NCI-H187 (cell line): ENCODE measurements at places on chromosomes 2 and 18.

DNA sequence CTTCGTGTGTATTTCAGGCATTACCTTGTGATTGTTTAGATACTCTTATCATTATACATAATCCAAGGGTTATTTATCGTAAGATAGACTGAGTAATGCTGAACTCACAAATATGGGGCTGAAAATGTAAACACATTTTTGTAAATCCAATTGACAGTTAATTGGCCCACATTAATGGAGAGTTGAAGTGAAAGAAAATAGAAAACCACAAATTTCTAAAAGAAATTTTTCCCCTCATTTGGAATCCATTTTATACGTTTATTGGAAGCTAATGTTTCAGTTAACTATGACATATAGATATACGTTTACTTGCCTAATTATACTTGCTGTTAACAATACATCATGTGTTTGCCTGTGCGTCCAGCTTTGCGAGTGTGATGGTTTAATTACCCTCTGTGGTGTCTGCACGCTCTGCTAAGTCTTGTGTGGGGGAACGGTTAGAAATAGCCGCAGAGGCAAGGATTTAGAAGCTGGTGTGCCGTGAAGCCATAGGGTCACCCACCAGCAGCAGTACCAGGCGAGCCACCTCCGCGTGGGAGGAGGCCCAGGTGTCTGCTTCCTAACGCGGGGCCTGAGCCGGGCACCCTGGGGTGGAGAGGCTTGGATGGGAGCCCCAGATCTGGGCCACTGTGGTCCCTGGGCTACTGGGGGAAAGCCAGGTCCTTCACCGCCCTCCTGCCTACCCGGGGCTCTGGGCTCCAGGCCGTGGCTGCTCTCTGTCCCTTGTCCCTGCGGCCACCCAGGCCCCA is 38.0 kb downstream of the TSHZ1 start:
- DNase-seq: no peak

DNA sequence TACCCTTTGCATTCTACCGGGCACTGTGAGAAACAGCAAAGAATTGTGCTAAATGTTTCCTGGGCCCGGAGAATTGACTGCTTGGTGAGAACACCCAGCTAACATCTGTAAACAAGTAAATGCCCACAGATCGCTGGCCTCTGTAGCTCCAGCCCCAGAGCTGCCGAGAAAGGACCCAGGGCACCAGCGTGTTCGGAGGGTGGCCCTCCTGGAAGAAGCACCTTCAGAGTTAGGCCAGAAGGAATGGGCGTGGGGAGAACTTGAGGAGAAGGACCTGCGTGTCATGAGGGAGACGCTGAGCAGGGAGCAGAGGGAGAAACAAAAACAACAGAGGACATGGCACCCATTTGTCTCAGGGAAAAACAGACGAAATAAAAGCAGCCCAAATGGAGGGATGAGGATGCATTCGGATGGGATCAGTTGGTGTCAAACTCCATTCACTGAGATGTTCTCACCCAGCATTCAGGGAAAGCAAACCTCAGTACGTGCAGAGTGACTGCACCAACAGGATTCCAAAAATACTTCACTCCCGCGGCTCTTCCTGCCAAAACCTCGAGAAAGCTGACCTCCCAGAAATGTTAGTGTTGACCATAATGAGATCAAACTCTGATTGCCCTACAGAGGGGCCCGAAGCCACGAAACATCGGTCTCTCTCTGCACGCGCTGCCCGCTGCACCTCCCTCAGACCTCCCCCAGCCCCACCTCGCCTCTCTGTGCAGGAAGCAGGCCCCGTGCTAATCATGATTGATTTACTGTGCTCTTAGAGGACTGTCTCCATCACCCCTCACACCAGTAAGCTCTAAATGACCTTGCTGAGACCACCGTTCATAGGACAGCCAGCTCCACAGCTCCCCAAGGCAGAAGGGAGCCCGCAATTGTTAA is 376.3 kb upstream of the SALL3 start:
- DNase-seq: no peak

DNA sequence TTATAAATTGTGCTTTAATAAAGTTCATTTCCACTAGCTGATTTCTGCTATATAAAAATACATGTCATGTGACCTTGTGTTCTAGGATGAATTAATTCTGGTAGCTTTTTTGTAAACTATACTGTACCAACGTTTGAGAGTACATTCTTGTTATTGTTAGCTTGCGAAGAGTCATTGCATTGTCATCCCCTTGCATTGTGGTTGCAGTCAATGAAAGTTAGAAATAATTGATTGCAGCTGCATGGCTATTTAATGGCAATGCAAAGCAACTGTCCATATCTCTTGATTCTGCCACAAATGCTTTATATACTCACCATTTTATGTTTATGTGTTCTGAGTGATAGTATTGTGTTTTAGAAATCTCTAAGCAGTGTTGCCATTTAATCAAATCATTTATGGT is 91.6 kb downstream of the ZNF407 start:
- DNase-seq: no peak

- no peak for DNase-seq
Measured at GRCh38 chr2:177281400-177282180, 17.1 kb upstream of the NFE2L2 start.

- DNase-seq: no peak
Measured at GRCh38 chr2:191202209-191202721, 42.9 kb upstream of the MYO1B start.

GRCh38 chr2:148303161-148303560 is 282.3 kb downstream of the MBD5 start:
- no peak for DNase-seq

- no peak for DNase-seq
Measured at GRCh38 chr18:76494231-76495005, 624 bp downstream of the ZNF516 start.

GRCh38 chr2:150182566-150183235 is 304.8 kb downstream of the RND3 start:
- no peak for DNase-seq

GRCh38 chr18:10030816-10031541 is 117.2 kb downstream of the VAPA start:
- no peak for DNase-seq

GRCh38 chr2:86821842-86822241 is 31.1 kb upstream of the CD8A start:
- no peak for DNase-seq

- DNase-seq: no peak
Measured at GRCh38 chr2:105329197-105329554, 359 bp downstream of the TGFBRAP1 start.

DNA sequence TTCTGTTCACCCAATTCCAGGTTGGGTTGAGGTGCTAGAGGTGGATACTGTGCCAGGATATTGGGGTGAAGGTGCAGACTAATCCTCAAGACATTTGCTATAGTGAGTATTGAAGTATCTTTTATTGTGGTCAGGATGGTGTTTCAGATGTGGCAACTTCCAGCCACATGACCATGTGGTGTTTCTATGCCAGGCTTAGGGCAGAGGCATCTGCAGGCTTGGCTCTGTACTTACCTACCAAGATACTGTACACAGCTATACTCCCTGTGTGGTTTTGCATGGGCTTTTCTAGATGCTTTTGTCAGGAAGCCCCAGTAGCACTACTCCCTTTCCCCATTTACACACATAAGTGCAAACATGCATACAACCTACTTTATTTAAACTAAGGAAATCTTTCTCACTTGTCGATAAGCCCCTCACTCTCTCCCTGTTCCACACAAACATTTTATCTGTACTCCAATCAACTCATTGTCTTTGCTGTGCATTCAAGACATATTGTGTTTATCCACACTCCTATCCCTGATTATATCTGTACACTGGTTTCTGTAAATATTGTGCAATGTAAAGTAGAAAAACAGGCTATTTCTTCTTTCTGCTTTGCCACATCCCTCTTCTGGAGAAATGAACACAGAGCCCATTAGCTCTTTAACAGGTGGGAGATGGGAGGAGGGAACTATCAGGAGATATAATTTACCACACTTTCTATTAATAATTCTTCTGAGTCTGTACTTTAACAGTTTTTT is 12.3 kb downstream of the ARL6IP6 start:
- DNase-seq: no peak

DNA sequence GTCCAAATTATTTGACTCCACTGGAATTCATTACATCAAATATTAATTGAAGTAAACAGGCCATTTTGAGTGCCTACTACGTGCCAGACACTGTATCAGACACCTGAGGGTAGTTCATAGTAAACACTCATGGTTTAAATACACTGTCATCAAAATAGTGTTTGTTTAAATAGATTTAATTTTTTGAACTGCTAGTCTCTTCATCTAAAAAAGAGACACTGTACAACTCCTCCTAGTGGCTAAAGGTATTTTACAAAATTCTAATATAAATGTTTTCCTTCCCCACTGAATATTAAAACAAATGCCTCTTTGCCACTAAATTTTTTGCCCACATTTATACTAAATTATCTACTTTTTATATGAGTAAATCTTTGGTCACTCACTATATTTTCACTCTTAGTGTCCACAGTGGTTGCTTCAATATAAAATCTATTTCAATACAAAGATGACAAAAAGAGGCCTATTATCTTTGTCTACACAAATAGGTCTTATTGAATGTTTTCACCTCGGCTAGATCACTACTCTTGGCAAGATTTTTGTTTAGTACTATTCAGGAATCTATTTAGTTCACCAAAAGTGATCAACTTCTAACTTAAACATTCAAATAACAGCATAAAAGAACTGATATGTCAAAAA is 122.1 kb downstream of the TMEM247 start:
- DNase-seq: no peak

DNA sequence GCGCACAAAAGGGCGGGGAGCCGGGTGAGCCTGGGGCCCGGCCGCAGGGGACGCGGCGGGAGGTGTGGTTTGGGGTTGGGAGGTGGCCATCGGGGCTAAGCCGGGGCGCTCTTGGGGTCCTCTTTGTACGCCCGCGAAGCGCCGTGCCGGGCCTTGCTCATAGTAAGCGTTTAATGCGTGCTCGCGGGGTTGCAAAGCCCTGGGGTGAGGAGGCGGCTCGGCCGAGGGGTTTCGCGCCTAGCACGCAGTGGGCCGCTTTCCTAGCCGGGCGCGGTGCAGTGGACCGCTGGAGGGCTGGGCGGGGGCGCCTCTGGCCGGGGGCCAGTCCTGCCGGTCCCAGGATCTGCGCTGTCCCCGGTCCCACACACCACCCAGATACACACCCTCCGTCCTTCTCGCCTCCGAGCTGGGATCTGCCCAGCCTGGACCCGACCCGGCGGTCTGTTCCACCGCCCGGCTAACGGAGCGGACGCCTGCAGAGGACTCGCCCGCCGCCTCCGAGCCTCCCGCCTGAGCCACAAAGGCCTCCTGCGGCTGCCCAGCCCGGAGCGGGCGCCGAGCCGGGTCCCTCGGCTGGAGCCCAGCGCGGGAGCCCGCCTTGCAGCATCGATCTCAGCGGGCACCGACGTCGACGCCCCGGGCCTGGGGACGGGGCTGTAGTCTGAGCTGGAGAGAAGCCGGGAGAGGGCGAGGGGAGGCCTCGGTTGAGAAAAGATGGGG is 564 bp downstream of the DPYSL5 start:
- DNase-seq: peak; percentile 77

DNA sequence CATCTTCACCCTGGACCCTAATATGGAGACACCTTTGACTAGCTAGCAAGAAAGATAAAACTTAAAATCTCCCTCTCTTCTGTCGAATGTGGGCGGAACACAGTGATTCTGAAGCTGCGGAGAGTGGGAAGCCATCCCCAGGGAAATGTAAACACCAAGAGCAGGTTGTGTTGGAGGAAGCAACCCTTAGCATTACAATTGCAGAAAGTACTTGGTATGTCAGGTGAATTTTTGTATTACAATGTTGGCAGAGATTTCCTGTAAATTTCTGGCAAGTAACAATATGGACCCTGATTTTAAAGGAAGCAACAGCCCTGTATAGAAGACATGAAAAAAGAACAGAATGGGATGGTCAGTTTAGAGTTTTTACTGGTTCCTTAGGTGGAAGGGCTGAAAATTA is 35.8 kb downstream of the TSN start:
- no peak for DNase-seq

- no peak for DNase-seq
Measured at GRCh38 chr18:7945882-7946281, 378.8 kb downstream of the PTPRM start.

- DNase-seq: no peak
Measured at GRCh38 chr2:220586980-220587530, 959.6 kb downstream of the SLC4A3 start.
